HS-27A (cell line): ENCODE measurements at places on chromosomes 11 and 22.

GRCh38 chr22:31474743-31475142 lies 14.9 kb downstream of the EIF4ENIF1 start:
- DNase-seq: no peak

DNA sequence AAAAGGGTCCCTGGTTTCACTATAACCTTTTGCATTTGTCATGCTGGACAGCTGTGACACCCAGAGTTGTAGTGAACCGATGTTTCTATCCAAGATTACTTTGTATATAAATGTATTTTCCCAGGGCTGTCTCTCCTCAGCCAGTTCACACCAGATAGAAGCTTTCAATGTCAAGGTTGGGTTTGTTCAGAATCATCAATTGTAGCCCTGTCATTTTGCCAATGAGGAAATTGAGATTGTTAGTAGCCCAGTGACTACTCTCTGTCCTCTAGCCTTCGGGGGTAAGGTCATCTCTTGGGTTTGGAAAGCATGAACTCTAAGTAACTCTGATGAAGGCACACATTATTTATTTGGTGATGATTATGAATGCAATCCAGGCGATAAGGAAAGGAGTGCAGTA lies 165.6 kb downstream of the DBX1 start:
- DNase-seq: no peak

GRCh38 chr11:130813638-130814037 lies 102.6 kb downstream of the SNX19 start:
- DNase-seq: no peak

GRCh38 chr11:116044941-116045340 lies 540.7 kb upstream of the CADM1 start:
- no peak for DNase-seq

DNA sequence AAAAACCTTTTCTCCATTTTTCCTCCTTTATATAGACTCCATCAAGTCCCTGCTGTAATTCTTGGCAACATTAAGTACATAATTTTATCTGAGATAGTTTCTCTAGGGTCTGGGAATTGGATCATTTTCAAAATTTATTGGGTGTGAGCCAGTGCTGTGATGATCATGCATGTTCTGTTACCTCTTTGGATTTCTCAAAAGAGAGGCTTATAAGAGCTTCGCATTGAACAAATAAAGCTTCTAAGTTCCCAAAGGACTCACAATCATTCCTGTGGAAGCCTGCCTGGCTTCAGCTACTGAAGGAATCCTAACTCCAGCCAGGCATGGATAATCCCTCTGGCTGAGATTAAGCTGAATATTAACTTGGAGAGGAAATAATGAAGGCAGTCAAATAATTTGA lies 208.5 kb downstream of the RAB38 start:
- no peak for DNase-seq

- DNase-seq: no peak
Observed at GRCh38 chr11:34997952-34998528, 81.6 kb downstream of the PDHX start.
